ENCODE measurements at places on chromosomes 6 and 20.

GRCh38 chr20:17835934-17836300 is 132.7 kb downstream of the SNX5 start:
- DNase-seq = no peak

DNA sequence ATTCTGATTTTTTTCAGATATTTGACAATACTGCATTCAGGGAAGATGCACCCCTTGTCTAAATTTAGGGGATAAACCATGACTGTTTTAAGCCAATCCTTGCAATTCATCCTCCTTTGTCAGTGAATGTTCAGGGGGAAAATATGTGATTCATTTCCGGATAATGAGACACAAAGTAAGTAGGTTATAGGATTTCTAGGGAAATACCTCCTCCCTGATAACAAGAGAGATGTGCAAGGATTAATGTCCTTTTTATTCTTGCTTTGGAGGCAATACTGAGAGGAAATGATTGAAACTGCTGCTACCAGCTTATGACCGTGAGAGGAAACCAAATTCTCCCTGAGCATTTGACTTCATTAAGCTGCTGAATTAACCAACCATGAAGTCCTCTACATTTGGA is 161.3 kb upstream of the EYA4 start:
- no peak for DNase-seq

DNA sequence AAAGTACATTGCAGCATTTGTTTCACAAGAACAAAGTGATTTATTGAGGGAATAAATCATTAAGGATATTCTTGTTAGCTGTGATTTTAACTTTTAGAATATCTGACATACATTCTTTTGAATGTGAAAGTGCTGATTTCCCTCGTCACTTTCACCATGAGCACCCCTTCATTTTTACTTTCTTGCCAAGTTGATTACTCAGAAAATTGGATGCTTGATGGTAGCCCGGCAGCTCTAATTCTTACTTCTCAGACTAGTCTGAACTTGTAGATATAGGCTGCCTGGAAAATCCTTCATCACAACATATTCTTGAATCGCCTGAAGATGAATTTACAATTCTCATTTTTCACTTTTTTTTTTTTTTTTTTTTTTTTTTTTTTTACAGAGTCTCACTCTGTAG is 147.1 kb upstream of the SMLR1 start:
- DNase-seq = no peak

- no peak for DNase-seq
Observed at GRCh38 chr6:155755452-155755851, 299.8 kb upstream of the NOX3 start.
